ENCODE measurements at places on chromosomes 13 and 19. TPM values are rescaled to one million over a fixed set of nuclear protein-coding genes. Genes with fewer than 3 reads are reported as not detected.

Gene ZNF587
- 22.2 TPM for total RNA-seq

Gene ATP12A
- total RNA-seq: not detected

Gene SOX1
- not detected for total RNA-seq

Gene SPIB
- not detected for total RNA-seq

Gene C19orf85
- not detected for total RNA-seq

Gene NXNL1
- not detected for total RNA-seq

Gene ZNF284
- total RNA-seq: 3.9 TPM

Gene FCER2
- not detected for total RNA-seq

Gene ERFL
- total RNA-seq: under 0.01 TPM

Gene SIGLECL1
- total RNA-seq: not detected

Gene PSG7
- not detected for total RNA-seq

Gene ZNF792
- 6.5 TPM for total RNA-seq

Gene MEDAG
- total RNA-seq: 20.0 TPM

Gene S1PR4
- not detected for total RNA-seq

Gene BICRA
- total RNA-seq: 3.0 TPM

Gene RAP2A
- total RNA-seq: 29.0 TPM

Gene TRIM28
- 389 TPM for total RNA-seq

Gene ZNF681
- 0.32 TPM for total RNA-seq

Gene PDX1
- not detected for total RNA-seq

Gene HIF3A
- total RNA-seq: 0.64 TPM

Gene SLC7A9
- total RNA-seq: not detected

Gene NUFIP1
- 4.7 TPM for total RNA-seq

Gene UHRF1
- total RNA-seq: 36.1 TPM

Gene GNA15
- total RNA-seq: under 0.01 TPM

Gene ZNF846
- 10.8 TPM for total RNA-seq

Gene MCF2L
- not detected for total RNA-seq

Gene KIR2DL1
- not detected for total RNA-seq

All from fibroblast of villous mesenchyme (primary cell).